GM19239 (cell line): ENCODE measurements at places on chromosomes 13 and 19.

DNA sequence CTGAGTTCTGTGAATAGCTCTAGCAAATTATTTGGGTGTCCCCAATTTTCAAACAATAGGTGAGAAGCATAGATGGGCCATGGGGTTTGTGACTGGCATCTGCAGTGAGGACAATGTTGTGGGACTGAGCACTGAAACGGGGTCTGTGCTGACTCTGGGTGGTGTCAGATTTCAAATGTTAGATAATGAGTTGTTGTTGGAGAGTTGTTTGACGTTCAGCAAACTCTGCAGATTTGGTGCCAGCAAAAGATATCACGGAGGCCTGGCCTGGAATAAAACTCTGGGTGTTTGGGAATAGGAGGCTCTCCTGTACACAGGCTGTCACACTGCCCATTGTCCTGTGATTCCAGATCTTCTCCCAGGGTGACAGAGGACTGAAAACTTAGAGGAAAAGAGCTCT, 2.9 kb downstream of the ZNF90 start:
- DNase-seq: no peak

DNA sequence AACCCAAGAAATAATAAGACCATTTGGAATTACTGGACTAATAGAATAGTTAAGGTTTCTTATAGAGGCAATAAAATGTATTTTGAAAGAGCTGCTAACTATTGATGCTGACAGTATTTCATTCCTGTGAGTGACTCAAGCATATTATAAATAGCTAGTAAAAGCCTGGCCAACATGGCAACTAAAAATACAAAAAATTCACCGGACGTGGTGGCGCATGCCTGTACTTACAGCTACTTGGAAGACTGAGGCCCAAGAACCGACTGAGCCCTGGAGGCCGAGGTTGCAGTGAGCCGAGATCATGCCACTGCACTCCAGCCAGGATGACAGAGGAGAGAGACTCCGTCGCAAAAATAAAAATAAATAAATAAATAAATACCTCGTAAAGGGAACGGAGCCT, 5.4 kb upstream of the ICAM3 start:
- no peak for DNase-seq

DNA sequence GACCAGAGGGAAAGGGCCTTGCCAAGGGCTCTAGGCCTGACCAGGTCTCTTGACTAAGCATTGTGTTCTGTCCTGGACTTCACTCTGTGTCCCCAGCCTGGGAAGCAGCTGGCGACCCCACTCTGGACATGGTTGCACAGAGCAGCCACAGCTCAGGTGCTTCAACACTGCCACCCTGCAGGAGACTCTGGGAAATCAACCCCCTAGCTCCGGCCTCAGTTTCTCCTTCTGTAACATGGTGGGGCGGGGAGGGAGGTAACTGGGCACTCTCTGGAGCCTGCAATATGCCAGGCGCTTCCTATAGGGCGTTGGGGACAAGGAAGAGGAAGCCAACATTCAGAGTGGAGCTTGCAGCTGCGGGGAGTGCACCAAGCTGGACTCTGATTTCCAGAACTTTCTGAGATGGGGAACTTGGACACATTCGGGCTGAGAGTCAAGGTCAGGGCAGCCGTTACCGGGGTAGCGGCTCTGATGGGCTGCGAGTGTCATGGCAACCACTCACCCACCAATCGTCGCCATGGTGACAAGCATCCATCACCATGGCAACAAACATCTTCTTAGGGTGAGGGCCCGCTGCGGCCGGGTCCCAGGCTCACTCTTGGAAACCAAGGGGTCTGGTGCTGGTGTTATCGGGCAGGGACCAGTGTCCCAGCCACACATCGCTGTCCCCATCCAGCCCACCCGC, 12.8 kb downstream of the F2RL3 start:
- no peak for DNase-seq

GRCh38 chr13:32587811-32588170, 1.5 kb downstream of the PDS5B start:
- DNase-seq: no peak

DNA sequence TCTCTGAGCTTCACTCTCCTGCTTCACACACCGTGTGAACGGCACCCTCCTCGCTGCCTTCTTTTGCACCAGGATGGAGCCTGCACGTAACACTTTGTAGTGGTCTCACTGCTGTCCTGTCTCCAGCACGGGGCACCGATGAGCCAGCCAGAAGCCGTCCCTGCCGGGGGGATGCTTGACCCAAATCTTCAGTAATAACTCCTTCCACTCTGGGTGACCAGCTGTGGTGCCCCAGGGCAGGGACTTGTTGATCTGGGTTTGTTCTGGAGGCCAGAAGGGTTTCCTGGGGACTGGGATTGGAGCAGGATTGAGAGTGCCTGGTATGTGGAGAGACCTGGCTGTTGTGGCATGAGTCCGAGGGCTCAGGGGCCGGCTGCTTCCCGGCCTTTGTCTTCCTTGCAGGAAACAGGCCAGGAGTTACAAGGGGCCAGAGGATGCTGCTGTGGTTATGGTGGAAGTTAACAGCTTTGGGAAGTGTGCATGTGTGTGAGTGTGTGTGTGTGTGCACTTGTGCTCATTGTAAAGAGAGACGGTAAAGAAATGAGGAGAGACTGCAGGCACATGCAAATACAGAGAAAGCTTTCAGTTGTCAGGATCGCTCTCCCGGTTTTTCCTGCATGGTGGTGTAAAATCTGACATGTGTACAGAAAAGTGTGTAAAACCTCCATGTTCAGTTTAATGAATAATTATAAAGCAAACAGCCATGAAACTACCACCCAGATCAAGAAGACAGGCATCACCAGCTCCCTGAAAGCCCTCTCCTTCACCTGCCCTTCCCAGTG, 18.9 kb downstream of the PAK4 start:
- no peak for DNase-seq

DNA sequence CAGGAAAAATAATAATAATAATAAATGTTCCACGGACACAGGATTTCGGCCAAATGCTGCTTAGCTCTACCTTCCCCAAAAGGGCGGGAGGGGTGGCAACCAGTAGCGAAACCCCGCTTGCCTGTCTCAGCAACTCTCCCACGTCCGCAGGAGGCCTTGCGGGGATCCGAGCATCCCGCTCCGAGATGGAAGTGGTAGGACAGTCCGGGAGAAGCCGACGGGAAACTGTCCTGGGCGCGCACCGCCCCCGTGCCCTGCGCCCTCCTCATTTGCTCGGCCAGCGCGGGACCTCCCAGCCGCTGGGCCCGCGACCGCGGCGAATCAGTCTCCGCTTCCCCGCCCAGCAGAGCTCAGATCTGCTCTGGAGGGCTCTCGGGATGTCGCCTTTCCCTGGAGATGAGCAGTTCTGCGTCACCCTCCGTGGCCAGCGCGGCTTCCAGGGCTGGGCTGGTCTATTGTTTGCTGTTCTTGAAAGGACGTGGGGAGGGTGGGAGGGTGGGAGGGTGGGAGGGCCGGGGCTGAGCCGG, 48.9 kb upstream of the PABPC3 start:
- DNase-seq: no peak

GRCh38 chr13:23628250-23628649, 58.0 kb downstream of the TNFRSF19 start:
- no peak for DNase-seq

- no peak for DNase-seq
Measured at GRCh38 chr19:55813906-55814305, 17.9 kb downstream of the NLRP11 start.

DNA sequence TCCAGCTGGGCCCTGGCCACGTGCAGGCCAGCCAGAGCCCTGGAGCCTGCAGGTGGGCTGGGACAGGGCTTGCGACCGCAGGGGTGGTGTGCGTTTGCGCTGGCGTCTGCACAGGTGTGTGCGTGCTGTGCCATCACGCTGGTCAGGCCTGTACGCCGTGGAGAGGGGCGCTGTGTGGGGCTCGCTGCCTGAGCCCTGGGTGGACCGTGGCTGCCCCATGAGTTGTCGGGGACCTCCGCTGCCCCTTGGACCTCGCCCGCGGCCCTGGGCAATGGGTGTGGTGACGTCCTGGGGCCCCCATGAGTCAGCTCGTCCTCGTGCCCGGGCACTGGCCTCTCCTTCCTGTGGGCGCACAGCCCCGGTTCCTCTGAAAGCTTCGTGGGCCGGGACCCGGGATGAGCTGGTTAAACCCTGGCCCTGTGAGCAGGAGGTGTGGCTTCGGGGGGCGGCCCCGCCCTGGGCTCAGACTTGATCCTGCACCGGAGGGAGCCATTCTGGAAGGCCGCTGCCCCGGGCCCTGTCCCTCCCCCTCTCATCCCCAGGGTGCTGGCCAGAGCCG, 6.8 kb downstream of the CSNK1G2 start:
- no peak for DNase-seq

DNA sequence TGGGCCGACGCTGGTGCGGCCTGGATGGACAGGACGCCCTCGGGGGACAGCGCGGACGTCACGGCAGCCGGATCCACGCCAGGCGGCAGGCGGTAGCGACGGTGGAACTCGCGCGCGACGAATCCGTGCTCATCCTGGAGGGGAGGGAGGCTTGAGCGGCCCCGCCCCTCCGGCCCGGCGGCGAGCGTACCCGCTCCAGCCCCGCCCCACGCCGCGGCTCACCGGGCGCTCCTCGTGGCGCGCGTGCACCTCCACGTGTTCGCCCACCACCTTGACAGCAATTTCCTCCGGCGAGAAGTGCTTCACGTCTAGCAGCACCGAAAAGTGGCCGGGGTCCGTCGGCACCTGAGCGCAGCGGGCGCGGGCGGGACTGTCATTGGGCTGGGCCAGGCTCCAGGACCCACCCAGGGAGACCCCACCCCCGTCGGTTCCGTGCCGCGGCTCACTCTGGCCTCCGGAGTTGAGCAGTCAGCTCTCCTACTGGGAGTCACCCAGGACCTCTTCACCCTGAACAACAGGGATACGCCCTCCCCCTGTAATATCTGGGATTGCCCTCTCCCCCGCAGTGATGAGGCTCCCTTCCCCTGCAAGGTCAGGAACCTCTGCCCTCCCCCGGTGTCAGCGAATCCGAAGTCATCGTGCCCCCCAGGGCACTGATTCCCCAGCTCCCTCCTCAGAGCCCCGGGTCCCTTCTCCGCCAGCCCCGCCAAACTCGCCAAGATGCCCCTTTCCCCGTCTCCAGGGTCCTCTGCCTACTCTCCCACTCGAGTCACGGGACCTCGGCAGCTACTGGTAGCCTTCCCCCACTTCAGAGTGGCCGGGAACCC, 1.1 kb downstream of the HSPB6 start:
- no peak for DNase-seq

DNA sequence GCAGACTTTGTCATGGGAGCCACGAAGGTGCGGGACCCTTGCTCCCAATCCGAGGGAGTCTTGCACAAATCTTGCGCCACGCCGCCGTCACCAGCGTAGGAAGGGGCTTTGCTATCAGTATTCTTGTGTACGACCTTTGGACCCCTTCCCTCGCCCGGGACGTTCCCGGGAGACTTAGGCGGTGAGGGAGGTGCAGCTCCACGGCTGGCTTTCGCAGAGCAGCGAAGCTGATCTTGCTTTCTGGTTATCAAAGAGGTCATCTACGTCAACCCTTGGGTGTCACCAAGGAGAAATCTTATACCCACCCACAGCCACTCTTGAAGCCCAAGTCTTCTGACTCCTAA, 583 bp downstream of the TECR start:
- no peak for DNase-seq

GRCh38 chr19:375395-376110, 31.0 kb upstream of the MIER2 start:
- DNase-seq: no peak

- DNase-seq: no peak
Measured at GRCh38 chr19:3184847-3185460, 776 bp upstream of the NCLN start.

GRCh38 chr13:62524061-62524460, 1108.4 kb upstream of the PCDH20 start:
- no peak for DNase-seq

- no peak for DNase-seq
Measured at GRCh38 chr19:3105641-3106508, 11.7 kb downstream of the GNA11 start.

GRCh38 chr19:18397242-18398202, at the start of gene LRRC25:
LRRC25 (minus strand) TSS chr19:18397622; CDS start chr19:18396963, 659 bp downstream.
- DNase-seq: no peak

- no peak for DNase-seq
Measured at GRCh38 chr19:34688592-34688991, 11.1 kb downstream of the ZNF302 start.

DNA sequence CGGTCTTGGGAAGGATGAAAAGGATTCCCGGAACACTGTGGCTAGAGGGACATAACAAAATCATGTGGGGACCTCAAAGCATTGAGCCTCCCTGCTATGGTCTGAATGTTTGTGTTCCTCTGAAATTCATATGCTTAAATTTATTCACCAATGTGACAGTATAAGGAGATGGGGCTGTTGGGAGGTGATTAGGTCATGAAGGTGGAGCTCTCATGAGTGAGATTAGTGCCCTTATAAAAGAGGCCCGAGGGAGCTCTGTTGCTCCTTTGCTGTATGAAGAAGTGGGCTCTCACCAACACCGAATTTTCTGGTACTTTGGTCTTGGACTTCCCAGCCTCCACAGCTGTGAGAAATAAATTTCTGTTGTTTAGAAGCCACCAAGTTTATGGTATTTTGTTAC, 26.1 kb upstream of the DGKH start:
- DNase-seq: no peak

DNA sequence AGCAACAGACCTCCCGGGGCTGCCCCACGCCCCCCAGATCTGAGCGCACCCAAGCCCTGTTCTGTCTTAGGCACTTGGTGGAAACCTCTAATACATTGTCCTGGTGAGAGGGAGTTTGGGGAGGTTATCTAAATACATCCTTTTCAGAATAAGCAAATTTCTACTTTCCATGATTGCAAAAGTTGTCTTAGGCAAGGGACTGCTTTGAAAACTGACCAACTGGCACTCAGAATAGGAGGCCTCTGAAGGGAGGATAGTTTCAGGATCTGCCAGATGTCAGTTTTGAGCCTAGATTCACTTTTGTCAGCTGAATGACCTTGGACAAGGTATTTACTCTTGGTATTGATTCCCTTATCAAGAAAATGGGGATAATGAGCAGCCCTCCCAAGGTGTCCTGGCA, 11.8 kb downstream of the SERP2 start:
- DNase-seq: no peak
